Activated T-cell treated with anti-CD3 and anti-CD28 coated beads, Interleukin-2, amount 50 U/mL, for 1 hour (primary cell): ENCODE measurements at places on chromosomes 3 and 15.

DNA sequence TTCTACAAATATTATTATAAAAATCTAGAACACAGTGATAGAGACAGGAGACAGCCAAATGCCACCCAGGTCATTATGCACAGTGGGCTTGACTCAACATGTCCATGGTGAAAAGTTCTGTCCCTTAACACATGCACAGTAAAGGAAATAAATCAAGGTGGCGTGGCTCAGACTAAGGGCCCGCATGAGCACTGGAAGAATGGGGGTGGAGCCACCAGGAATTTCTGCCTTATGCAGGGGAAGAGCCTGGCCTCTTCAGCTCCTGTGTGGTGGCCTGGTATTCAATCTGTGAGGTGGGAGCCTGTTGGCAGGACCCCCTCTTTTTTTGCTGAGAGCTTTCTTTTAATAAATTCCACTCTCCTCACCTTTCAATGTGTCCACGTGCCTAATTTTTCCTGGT, 17.2 kb upstream of the SPG21 start:
- DNase-seq = no peak

GRCh38 chr3:23653647-23654525, 151.9 kb upstream of the UBE2E1 start:
- DNase-seq = no peak

- DNase-seq = no peak
Measured at GRCh38 chr15:62164396-62165103, 535 bp downstream of the C2CD4B start.

DNA sequence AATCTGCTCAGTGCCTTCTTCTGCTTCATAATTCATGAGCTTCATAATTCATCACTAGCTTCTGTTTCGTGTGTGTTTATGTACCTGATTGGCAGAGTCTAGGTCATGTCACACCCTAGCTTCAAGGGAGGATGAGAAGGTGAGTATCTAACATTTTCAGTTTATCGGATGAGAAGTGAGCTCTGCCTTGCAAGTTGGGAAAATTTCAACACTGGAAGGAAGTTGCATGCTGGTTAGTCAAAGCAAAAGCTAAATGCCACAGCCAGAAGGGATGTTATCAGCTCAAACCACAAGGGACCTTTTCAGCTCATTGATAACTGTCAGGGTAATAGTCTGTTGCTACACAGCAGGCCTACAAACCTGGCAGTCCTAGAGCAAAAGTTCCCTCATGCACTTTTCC, 7.3 kb upstream of the TNFSF10 start:
- no peak for DNase-seq

- DNase-seq = no peak
Measured at GRCh38 chr15:61906961-61907752, 153.1 kb downstream of the VPS13C start.
